ENCODE measurements at places on chromosomes 2 and 18.

DNA sequence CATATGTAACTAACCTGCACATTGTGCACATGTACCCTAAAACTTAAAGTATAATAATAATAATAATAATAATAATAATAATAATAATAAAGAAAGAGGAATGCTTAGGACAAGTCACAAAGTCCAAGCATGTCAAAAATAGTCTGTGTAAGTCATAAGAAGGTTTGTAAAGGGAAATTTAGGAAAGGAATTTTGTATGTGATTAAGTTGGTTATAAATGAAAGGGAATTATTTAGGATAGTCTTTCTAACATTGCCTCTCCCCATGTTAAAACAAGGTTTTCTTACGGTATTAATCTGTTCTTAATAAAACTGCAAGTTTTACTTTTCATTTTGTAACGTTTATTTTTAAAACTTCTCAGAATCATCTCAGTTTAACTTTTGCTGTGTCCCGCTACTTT, 62.8 kb downstream of the SESTD1 start:
- DNase-seq, result no peak

DNA sequence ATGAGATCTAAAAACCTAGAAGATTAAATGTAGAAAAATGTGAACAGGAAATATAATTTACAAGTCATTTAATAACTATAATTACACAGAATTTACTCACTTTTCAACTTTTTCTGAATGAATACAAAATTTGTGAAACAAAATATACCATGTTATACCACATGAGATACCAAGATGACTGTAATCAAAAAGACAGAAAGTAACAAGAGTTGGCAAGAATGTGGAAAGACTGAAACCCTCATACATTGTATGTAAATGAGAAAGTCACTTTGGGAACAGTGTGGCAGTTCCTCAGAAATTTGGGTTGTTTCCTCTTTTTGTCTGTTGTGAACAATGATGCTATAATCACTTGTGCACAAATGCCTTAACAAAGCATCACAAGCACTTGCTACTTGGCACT, 145.4 kb upstream of the ZNF804A start:
- no peak for DNase-seq

DNA sequence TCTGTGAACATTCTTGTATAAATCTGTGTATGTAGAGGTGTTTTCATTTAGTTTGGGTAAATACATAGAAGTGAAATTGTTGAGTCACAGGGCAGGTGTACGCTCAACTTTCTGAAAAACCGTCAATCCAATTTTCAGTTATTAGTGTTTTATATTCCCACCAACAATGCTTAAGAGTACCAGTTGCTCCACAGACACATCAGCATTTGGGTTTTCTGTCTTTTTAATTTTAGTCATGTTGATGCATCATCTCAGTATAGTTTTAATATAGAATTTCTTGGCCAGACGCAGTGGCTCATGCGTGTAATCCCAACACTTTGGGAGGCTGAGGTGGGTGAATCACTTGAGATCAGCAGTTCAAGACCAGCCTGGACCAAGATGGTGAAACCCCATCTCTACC, 3.2 kb upstream of the GNLY start:
- no peak for DNase-seq

GRCh38 chr2:202115479-202115971, 42.5 kb downstream of the KIAA2012 start:
- DNase-seq, result no peak

GRCh38 chr2:137960223-137960622, 4.0 kb upstream of the HNMT start:
- DNase-seq, result no peak

- no peak for DNase-seq
Observed at GRCh38 chr2:174632841-174633622, 35.4 kb upstream of the WIPF1 start.

DNA sequence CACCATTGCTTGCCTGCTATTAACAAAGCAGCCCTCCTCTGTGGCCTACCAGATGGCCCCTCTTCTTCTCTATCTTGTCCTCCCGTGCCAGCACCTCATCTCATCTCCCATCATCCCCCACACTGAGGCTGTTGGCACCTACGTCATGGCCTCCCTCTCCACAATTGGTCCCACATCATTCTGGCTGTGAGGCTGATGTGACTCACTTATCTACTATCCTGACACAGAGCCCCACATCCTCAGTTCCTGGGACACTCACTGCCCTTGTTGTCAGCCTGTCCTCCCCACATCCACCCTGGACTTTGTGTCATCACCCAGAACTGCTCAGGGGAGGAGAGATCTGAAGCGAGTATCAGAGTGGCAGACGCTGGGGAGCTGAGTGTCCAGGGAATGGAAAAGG, 102.9 kb downstream of the MRO start:
- DNase-seq, result no peak

- no peak for DNase-seq
Observed at GRCh38 chr2:234643407-234643806, 146.5 kb upstream of the ARL4C start.

GRCh38 chr2:20027705-20028434, 15.4 kb upstream of the MATN3 start:
- DNase-seq, result no peak

GRCh38 chr2:26567534-26567933, 73.6 kb downstream of the CIB4 start:
- no peak for DNase-seq

GRCh38 chr2:191860760-191861466, 14.0 kb upstream of the CAVIN2 start:
- no peak for DNase-seq

DNA sequence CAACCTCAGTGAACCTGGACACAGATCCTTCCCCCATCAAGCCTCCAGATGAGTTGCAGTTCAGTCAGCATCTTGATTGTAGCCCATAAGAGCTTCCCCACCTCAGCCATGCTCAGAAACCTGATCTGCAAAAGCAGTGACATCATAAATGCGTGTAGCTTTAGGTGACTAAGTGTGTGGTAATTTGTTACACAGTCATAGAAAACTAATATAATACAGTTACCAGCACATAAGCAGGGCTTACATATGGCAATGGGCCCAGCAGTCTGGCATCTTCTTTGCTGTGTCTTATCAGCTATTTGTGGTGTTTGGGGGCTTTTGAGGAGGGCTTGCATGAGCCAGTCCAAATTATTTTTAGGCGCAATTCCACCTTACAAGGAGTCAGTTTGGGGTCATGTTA, 807.0 kb downstream of the SLC4A3 start:
- DNase-seq, result no peak

GRCh38 chr2:164761737-164762460, 79.7 kb downstream of the COBLL1 start:
- no peak for DNase-seq

GRCh38 chr18:54787121-54787520, 41.2 kb upstream of the RAB27B start:
- no peak for DNase-seq

GRCh38 chr18:47283476-47283875, 32.0 kb upstream of the SKOR2 start:
- no peak for DNase-seq

GRCh38 chr18:66937546-66937945, 333.7 kb upstream of the CDH19 start:
- no peak for DNase-seq

DNA sequence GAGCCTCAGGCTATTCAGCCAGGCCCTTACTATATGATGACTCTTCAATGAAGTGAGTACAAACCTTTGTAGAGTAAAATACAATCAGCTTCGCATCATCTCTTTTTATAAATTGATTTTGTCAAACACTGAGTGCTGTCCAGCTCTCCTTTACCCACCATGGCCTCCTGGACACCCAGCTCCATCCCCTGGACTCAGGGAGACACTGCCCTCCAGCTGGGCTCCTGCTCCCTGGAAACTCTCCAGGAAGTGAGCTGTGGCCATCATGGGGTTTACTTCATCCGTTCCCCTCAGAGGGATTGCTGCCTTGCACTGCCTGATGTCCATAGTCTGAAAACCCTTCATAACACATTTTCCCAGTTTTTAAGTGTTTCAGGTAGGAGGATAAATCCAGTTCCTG, 82.5 kb upstream of the XIRP2 start:
- no peak for DNase-seq
